ENCODE measurements at places on chromosomes 13 and 19. TPM values are rescaled to one million over a fixed set of nuclear protein-coding genes. Genes with fewer than 3 reads are reported as not detected.

DNA sequence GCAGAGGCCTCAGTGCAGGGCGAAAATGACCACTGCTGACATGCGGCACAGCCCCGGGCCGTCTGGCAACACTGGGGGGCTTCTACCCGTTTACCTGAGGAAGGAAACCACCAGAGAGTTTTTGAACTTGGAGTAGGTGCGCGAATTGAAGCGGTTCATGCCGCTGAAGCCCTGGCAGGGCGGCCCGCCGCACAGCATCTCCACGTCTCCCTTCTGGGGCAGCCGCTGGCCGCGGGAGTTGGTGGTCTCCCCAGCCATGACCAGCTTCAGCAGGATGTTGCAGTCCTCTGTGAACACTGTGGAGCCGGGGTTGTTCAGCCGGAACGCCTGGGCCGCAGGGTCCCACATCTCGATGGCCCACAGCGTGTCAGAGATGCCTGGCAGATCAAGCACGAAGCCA is 20.3 kb upstream of the EIF3G start:
- DNase-seq = no peak

- no peak for DNase-seq
These were observed 75.7 kb upstream of the SGCG start for GRCh38 chr13:23105051-23105450.

GRCh38 chr19:42242512-42243409 is at the start of gene GSK3A:
Gene GSK3A (minus strand): TSS chr19:42242602. CDS start chr19:42242465, 137 bp downstream.
- DNase-seq = peak; percentile 99

Gene PEAK3
- not detected for total RNA-seq

Gene METTL21C
- total RNA-seq = not detected

Gene TEX29
- total RNA-seq = not detected

Gene FSD1
- not detected for total RNA-seq

All from suprapubic skin (tissue), 4 donors.